ENCODE measurements at places on chromosomes 1 and 21.

DNA sequence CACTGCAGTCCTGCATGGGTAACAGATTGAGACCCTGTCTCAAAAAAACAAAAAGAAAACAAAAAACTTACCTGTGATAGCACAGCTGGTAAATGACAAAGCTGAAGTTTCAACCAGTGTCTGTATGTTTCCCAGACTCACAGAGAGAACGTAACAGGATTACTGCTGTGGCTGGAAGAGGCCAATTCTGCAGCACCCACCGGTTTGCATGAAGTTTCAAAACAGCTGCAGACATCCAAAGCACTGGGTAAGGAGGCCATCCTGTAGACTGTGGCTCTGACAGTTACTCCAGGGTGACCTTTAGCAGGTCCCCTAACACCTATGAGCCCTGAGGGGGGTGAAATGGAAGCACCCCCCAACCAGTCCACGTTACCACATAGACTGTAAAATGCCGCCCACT, 7.5 kb downstream of the ID3 start:
- no peak for DNase-seq

DNA sequence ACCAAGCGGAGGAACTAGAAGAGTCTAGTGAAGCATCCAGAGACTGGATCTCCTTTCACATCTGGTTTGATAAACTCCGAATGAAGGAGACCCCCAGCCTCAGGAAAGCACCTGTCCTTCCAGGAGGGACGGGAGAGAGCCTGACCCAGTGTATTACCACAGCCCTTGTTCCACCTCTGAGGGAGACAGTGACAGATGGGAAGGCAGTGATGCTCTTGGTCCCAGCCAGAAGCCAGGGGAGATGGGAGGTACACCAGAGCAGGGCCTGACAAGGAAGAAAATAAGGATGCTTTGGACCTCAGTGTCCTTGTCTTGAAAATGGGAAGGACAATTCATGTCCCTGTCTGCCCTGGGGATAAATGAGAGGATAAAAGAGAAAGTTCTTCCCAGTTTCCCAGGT, 3.5 kb downstream of the KLHDC7A start:
- no peak for DNase-seq

DNA sequence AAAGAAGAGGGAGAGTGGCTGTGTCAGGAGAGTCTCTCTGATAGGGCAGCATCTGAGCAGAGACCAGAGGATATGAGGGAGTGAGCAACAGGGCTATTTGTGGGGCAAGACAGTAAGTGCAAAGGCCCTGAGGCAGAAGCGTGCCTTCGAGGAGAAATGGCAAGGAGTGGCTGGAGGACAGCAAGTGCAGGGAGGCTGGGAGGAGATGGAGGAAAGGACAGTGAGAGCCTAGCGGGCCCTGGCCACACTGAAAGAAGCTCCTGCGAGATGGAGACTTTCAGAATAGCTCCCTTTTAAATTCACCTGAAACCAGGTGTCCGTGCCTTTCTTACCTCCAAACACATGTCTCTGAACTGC, 25.2 kb downstream of the EXOC8 start:
- no peak for DNase-seq

DNA sequence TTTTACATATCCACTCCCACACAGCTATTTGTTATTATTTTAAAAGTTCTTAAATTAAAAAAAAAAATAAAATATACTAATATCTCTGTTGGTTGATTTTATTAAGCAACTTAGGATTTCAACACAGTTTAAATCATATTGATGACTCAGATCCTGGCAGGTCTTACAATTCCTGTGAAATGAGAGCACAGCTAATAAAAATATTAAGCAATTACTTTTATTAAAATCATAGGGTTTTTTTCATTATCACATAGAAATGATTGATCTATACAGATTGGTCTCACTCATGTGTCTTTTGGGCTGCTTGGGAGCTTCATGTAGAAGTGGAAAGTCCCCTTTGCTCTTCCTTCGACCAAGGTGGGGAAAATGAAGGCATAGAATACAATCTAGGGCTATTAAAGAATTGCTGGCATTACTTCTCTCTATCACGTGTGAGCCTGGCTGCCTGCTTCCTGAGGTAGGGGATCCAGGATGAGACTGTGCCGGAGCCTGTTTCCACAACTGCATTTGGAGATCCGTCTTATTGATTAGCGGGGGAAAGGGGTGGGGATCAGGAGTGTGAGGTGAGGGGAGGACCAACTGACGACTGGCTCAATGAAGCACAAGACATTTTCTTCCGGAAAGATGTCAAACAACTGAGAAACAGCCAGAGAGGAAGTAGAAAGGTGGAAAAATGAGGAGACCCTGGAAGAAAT, 858.0 kb downstream of the USP25 start:
- DNase-seq, result no peak

GRCh38 chr1:183958958-183959357, 78.6 kb downstream of the COLGALT2 start:
- DNase-seq, result no peak

DNA sequence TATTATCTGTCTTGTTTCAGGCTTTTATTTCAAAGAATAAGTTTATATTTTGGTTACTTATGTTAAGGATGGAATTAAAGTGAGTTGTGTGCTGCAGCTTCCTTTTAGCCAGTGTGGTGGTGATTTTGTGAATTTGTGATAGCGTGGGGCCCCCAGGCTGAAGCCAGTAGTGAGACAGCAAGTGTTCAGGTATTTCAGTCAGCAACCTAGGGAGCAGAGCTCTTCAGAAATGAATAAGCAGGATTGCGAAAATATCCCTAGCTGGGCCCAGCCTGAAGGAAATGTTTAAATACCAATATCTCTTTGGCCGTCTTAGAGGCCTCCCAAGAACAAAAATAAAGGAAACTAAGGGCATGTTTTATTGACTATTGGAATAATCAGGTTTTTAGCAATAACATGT, 150.8 kb upstream of the C1orf105 start:
- DNase-seq, result no peak

GRCh38 chr1:234957330-234958065, 171.1 kb downstream of the TOMM20 start:
- no peak for DNase-seq

DNA sequence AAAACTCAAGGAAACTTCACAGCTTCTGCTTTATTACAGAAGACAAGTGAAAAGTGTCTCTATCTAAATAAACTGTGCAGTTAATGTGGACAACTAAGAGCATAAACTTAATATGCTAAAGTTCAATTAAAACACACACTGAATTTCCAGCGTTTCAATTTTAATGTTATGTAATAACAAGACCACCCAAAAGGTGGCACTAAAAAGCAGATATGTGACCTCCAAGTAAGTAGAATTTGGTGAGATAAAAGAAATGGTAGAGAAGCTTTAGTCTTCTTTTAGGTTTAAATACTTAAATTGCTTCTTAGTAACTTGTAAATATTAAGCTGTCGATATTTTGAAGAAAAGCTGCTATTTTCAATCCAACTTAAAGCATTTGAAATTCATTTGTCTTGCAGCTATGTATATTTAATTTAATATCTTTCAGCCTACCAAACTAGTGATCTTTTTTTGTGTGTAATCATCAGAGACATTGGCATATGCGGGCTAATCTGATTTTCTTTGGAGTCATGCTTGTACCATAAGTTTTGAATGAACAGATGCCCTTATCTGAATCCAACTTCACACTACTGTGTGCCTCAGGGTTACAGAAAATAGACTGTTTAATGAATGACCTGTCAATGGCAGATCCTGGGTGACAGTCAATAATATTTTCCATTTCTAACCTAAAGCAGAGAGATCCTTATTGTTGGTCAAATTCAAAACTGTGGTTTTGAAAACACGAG, 36.5 kb upstream of the ADAMTS1 start:
- no peak for DNase-seq

- no peak for DNase-seq
Measured at GRCh38 chr1:154603317-154603716, 4.7 kb downstream of the ADAR start.

DNA sequence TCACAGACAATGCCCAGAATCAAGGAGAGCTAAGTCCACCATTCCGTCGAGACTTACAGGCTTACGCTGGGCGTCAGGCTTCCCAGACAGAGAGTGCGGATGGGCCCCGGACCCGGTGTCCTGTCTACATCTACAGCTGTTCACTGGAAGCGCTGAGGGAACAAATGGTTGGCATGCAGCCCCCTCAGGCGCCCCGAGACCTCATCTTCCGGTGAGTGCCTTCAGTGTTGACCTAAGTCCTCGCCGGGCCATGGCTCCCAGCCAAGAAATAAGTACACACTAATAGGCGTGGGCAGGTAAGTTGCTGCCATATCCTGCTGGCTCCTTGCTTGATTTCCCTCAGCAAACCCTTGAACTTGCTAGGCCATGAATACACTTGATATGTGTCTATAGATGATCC, 26.2 kb downstream of the HYI start:
- DNase-seq, result no peak
